ENCODE measurements at places on chromosomes 2 and 18.

DNA sequence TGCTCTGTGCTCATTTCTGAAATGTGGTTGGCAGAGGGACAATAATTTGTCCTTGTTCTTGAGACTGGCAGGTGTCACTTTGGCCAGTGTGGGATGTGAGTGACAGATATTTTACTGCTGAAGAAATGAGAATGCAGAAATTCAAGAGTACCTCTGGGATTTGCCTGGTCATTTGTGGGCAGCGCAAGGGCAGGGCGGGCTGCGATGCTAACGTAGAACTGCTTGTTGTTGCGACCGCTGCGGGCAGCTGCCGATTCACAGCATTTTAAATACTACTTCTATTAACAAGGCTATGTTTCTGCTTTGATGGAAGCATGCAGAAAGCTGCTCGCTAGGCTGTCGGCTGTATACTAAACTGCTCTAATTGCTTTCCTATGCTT is 268.6 kb downstream of the FIGN start:
- DNase-seq: no peak

DNA sequence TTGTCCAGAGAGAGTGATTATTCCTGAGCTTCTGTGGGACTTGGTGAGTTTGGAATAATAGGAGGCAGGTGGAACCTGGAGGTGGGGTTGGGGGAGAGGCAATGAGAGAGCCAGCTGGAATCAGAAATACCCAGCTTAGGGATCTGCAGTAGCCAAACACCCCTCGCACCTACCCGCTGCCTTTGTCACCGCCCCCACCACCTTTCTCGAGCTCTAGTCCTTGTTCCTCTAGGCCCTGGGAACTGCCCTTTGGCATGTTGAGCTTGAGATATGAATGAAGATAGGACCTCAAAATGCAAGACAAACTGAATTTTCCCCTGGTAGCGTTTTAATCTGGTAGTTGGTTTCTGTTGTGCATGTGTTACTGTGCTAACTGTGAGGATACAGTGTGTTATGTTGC is 242.9 kb downstream of the PTPRM start:
- DNase-seq: no peak

- no peak for DNase-seq
Observed at GRCh38 chr18:1370552-1370951, 465.9 kb downstream of the ADCYAP1 start.

DNA sequence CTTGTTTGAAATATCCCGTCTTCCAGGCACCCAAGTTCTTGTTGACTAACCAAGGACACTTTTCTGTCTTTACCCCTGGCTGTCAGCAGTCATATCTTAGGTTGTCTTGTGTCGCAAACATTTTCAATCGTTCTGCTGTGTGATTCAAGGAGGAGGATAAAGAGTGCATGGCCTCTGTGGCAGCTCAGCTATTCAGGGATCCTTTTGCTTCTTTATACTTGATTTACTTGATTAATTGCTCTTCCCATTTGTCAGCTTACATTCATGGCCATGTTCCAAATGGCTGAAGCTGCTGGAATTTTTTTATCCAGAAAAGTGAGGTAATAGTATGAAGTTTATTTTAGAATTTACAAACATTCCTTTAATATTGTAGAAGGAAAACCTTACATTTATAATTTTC is 97.3 kb upstream of the FZD5 start:
- no peak for DNase-seq

GRCh38 chr2:108454440-108454839 is 5.4 kb downstream of the GCC2 start:
- no peak for DNase-seq

DNA sequence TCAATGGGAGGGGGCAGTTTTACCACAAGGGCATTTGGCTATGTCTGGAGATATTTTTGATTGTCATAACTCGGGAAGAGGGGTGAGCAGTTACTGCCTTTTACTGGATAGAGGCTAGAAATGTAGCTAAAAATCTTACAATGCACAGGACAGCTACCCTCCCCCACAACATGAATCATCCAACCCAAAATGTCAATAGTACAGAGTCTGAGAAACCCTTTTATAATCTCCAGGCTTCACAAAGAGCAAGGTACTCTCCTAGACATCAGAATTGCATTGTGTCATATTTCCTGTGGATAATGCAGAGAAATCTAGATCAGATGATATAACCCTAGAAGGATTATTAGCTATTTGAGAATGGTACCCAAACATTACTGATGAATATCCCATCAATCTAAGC is 277.1 kb upstream of the NRP2 start:
- no peak for DNase-seq

GRCh38 chr2:222364285-222364895 is 60.0 kb upstream of the SGPP2 start:
- DNase-seq: no peak

- DNase-seq: no peak
Observed at GRCh38 chr18:9025091-9025838, 77.2 kb upstream of the NDUFV2 start.

DNA sequence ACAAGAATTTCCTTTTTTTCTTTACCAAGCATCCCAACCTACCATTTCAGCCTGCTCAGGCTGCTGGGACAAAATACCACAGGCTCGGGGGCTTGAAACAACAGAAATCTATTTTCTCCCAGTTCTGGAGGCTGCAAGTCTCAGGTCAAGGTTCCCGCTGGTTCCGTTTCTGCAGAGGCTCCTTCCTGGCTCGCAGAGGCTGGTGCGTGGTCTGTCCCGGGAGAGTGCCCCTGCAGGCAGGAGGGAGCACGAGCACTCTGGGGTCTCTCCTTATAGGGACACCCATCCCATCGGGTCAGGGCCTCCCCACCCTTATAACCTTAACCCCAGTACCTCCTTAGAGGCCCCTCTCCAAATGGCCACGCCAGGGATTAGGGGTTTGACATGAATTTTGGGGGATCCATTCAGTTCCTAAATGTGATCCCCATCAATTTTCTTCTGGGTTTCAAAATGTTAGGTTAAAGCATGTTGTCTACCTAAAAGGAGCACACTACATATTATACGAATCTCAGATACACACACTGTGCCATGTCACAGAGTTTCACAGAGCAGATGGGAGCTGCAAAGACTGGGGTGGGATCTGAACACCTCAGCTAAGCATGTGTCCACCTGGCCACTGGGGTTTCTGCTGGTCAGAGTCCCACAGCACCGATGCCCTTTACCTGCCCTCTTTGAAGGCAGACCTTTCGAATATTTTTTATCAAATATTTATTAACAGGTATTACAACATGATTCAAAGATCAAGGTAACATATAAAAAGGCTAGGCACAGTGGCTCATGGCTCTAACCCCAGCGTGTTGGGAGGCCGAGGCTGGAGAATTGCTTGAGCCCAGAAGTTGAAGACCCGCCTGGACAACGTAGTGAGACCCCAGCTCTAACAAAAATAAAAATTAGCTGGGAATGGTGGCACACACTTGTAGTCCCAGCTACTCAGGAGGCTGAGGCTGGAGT is 17.6 kb upstream of the ADI1 start:
- DNase-seq: no peak

GRCh38 chr2:128560718-128561117 is 242.1 kb upstream of the HS6ST1 start:
- no peak for DNase-seq

GRCh38 chr2:234976479-234977227 is 24.8 kb downstream of the SH3BP4 start:
- no peak for DNase-seq

DNA sequence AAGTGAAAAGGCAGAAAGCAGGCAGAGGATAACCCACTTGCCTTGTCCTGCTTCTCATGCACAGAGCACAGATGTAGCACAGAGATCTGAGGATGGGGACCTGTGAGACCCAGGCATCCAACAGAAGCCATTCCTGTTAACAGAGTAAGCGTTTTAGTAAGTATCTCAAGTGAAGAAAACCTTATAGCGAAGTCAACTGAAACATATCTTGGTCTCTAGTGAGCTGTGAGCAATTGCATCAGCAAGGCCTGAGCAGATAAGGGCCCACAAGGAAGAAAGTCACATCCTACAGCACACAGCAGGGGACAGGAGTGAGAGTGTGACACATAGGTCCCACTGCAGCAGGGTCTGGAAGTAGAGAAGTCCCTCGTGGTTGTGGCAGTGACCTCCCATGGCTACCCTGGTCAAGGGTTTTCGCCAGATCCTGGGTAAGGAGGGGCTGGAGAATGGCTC is 248.7 kb upstream of the TNP1 start:
- DNase-seq: no peak

GRCh38 chr2:50648041-50648700 is 383.8 kb downstream of the NRXN1 start:
- no peak for DNase-seq

DNA sequence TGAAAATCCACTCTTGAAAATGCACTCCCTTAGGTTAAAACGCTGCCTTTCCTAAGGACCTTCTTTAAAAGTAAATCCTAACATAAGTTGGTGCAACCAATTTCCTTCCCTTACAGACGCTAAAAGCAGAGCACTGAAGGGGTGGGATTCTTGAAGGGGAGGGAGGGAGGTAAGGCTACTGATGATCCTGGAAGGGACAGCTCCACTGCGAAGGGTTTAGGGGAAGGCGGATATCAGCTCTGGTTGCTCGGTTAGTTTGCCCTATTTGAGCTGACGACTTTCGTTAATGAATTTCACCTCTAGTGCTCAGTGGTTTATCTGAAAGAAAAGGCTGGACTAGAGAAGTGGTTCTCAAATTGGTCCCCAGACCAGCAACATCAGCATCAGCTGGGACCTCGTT is 49.7 kb upstream of the SIGLEC15 start:
- no peak for DNase-seq

DNA sequence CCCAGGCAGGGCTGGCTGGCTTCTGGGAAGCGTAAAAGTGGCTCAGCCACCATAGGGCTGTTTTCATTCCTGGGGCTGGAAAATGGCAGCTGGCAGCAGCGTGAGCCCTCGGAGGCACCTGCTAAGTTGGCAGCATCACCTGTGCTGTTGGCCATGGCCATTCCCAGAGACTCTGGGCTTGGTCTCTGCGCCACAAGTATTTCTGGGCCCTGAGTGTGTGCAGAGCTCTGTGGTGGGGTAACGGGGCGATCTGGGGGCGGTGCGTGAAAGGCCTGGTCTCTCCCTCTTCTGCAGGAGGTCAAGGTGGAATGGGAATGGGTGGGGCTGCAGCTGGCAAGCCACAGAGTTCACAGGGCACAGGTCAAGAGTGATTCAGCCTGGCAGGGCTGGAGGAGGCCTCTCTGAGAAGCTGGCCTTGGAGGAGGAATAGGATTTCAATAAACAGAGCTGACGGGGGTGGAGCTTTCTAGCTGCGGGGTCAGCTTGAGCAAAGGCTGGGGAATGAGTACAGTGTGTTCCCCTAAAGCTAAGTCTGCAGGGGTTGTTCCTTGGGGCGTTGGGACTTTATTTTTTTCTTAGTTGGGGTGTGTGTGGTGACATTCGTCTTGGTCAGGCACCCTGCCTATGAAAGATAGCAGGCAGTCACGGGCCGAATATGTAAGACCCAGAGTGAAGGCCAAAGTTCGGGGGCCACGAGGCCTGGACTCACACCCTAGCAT is 10.3 kb upstream of the NTSR2 start:
- no peak for DNase-seq

DNA sequence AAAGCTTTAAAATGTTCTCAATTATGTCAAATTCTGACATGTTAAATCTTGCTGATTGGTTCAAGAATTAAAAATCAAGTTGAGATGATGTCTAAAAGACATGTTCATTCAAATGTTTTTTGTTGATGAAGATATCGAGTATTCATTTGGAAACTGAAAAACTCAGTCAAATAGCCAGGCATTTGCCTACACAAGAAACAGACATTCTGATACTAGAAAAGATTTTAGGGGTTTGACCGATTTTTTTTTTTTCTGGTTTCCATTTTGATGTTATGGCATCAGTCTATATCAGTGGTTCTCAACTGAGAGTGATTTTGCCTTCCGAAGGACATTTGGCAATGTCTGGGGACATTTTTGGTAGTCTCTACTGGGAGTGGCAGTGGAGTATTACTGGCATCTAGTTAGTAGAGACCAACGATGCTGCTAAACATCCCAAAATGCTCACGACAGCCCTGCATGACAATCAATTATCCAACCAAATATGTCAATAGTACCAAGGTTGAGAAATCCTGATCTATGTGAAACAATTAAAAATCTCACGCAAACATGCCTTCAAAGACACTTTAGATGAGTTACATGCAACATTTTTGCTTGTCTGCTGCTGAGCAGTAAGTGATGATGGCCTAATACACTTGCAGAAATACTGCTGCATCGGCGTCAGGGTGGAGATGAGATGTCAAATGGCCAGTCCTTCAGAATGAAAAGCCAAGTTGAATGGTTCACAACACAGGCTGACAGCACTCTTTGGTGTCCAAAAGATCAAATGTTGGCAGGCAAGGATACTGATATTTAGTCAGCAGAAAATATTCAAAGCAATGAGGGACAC is 12.5 kb downstream of the RASGRP3 start:
- DNase-seq: no peak

- no peak for DNase-seq
Observed at GRCh38 chr2:222973237-222973636, 78.8 kb upstream of the KCNE4 start.

- no peak for DNase-seq
Observed at GRCh38 chr2:204738721-204739120, 193.4 kb downstream of the PARD3B start.

- DNase-seq: no peak
Observed at GRCh38 chr18:55038162-55038561, 78.9 kb upstream of the CCDC68 start.

DNA sequence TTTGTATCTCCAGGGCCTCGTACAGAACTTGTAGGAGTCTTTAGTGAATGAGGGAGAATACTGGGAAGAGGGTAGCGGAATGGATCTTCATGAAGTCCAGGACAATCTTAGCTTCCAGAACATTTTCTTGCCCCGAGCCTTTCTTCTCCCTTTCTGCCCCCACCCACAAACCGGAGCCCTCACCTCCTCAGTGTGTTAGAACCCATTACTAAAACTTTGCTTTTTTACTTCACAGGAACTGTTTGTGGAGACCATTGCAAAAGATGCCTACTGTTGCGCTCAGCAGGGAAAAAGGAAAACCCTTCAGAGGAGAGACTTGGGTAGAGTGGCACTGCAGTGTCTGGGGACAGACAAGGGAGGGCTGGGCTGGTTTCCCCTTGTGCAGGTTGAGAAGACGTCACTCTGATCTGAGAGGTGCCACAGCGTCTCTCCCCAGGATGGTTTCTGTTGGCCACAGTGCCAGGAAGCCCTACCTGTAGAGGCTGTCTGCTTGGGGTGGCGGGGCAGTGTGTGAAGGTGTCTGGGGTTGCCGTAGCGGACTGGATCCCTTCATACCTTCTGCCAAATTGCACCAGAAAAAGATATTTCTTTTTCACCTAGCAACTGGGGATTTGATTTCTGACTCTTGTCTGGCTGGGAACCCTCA is 786 bp downstream of the POLE4 start:
- DNase-seq: peak; percentile 53

DNA sequence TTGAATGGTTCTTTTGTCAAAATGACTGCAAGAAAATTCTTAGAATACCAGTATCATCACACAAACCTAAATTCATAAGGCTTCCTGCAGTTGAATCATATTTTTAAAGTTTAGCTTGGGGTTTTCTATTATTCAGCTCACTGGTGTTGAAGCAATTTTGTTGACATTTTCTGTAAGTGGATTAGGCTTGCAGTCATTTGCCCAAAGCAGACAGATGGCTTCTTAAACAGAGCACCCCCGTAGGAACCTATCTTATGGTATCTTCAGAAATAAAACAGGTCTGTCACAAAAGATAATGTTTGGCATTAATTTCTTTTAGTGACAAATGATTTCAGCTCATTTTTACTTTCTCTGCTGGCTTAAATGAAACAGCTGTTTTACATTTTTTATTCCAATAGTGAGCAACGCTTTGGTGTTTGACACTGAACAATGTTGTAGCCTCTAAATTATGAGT is 331.1 kb downstream of the PLCL1 start:
- DNase-seq: no peak
